ENCODE measurements at places on chromosomes 13 and 19.

DNA sequence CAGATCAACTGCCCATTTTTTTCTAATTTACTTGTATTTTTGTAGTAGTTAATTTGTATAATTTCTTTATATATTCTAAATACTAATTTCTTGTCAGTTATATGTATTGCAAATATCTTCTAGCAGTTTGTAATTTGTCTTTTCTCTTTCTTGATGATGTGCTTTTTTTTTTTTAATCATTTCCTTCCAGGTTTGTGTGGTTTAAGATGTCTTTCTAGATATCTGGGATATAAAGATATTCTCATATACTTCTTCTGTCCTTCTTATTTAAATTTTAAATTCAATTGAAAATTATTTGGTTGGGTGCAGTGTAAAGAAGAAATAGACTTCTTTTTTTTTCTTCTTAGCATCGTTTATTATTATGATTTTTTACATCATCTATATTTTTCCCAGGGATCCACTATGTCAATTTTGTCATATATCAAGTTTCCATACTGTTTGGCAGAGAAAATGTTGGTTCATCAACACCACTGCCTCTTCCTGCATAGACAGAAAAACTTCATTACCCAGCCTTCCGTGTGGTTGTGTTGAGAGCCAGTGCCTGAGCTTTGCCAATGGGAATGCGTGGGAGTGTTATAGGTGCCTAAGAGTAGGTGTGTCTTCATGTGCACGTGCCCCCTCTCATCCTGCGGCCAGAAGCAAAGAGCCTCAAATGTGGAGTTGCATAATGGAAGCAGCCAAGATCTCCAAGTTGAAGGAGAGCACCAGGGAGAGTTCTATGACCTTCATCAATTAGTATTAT is 15.8 kb downstream of the CPB2 start:
- DNase-seq = no peak

DNA sequence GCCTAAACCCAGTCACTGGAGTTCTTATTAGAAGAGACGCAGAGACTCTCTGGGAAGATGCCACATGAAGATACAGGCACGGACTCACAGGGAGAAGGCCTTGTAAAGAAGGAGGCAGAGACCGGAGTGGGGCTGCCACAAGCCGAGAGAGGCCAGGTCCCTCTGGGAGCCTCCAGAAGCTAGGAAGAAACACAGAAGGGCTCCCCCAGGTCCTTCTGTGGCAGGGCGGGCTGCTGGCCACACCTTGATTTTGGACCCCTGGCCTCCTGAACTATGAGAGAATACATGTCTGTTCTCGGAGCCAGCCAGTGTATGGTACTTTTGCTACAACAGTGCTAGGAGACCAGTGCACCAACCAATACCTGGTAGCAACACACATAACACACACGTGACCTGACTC is 140.1 kb upstream of the SPACA7 start:
- no peak for DNase-seq

GRCh38 chr13:105920370-105920769 is 615.1 kb downstream of the EFNB2 start:
- DNase-seq = no peak

GRCh38 chr13:45615501-45616101 is at the start of gene ERICH6B:
Gene ERICH6B, minus strand, starts transcription at chr13:45615739. Its CDS starts 18,734 bp downstream, at chr13:45597005.
- no peak for DNase-seq

DNA sequence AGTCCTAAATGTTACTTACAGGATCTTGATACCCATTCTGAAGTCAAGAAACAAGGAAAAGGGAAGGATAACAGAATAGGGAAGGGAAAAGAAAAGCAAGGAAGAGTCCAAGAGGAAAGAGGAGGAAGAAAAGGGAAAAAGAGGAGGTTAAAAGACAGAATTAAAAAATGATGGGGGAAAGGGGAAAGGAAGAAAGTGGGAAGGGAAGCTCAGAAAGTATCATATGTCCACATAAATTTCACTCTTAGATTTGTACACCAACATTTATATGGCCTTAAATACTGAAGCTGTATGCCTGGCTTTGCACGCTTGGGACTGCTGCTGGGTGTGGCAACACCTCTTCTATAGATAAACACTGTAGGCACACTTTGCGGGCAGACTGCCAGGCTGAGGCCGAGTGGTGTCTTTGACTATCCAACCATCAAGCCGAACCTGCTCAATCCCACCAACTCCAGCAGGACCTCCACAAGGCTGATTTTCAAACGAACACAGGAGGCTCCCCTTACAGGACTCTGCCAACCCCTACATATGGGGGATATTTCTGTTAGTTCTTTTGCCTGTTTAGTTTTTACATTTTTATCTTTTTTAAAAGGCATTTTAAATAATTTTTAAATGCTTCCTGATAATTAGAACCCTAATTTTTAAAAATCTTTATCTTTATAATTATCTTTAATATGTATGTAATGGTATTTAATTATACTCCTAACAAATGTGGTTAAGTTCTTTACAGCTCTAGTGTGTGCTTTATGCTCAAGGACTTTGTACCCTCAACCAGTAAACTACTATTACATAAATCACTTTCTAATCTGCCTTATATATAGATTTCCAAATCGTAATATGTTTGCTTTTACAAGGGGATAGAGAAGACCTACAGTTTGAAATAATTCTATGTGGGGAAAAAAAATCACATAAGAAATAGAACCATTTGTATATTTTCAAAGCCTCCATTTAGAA is 154.2 kb downstream of the DIAPH3 start:
- no peak for DNase-seq

DNA sequence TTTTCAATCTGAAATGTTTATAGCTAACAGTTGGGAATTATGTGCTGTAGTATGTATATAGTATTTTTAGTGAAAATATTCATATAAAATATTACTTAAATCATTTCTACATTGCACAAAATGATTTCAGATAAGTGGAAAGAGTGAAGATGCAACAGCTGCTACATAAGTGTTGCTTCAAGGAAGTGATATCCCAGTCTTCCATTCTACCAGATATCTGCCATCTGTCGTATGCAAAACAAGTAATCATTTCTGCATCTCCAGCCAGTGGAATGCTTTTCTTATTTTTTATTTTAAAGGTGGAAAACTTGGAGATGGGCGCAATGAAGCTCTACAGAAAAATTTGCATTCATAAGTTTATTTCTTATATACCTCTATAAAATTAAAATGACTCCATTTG is 152.5 kb upstream of the MAB21L1 start:
- DNase-seq = no peak

DNA sequence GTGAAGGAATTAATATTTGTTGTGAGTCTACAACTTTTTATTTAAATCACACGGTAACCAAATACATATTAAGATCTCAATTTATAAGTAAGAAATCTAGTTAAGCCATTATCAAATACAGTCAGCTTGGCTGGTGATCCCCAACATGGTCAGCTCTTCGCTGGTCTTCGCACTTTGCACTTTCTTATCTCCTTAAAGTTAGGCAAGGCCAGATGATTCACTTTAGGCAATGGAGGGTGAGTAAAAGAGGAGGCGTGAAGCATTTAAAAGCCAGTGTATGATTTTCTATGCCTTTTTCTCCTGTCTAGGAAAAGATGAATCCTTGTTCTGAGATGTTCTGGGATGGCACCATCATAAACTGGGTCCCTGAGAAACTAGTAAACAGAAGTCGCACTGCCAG is 793.7 kb upstream of the ARGLU1 start:
- DNase-seq = no peak

- DNase-seq = no peak
Measured at GRCh38 chr13:52832313-52832712, 16.1 kb downstream of the PCDH8 start.

DNA sequence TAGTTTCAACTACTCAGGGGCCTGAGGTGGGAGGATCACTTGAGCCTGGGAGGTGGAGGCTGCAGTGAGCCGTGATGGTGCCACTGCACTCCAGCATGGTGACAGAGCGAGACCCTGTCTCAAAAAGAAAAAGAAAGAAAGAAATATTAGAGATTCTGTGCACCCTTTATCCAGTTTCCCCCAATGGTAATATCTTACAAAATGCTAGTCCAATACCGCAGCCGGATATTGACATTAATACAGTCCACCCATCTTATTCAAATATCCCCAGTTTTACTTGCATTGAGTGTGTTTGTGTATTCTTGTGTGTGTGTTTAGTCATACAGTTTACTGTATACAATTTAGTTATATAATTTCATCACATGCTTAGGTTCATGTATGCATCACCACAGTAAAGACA is 8.6 kb upstream of the IFNL4 start:
- DNase-seq = no peak

DNA sequence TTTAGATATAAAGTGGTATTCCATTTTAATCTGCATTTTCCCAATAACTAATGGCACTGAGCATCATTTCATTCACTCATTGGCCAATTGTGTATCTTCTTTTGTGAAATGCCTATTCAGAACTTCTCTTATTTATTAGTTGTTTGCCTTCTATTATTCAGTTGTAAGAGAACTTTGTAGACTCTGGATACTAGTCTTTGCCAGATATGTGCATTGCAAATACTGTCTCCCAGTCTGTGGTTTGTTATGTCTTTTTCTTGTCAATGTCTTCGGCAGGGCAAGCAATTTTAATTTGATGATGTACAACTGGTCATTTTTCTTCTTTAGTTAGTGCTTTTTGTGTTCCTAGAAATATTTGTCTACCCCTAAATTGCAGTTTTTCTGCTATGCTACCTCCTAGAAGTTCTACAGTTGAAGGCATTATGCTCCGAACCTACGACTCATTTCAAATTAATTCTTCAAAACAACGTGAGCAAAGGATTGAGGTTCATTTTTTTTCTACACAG is 115.9 kb downstream of the TSHZ3 start:
- DNase-seq = no peak

- no peak for DNase-seq
Measured at GRCh38 chr13:46213242-46213641, 1.5 kb downstream of the LRRC63 start.

- no peak for DNase-seq
Measured at GRCh38 chr19:24052811-24053210, 34.2 kb upstream of the ZNF254 start.
